ENCODE measurements at places on chromosomes 2 and 18.

DNA sequence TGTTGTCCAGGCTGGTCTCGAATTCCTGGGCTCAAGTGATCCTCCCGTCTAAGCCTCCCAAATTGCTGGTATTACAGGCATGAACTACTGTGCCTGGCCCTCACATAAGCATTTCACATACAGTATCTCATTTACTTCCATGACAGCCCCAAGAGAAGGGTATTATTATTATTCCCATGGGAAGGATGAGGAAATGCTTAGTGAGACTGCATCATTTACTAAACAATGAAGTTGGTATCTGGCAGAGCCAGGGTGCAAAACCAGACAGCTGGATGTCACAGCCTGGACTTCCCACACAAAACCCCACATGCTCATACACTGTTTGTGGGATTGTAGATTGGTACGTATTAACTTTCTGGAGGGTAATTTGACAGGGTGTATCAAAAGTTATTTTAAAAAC is 29.9 kb downstream of the DAPL1 start:
- DNase-seq, result peak; percentile 33

DNA sequence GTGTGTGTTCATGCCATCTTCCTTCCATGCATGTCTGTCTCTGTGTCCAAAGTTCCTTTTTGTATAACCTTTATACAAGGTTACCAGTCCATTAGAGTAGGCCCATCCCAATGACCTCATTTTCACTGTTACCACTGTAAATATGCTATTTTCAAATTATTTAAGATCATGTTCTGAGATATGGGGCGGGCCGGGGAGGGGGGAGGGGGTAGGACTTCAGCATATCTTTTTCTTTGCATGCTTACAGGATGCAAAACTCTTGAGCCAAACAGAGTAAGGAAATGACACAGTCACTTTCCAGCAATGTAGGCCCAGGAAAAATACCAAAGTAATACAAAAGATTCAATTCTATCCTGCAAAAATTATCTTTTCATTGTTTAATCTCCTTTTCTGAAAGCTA is 124.1 kb upstream of the HNRNPA3 start:
- no peak for DNase-seq

GRCh38 chr2:17798338-17798737 is 17.9 kb upstream of the MSGN1 start:
- DNase-seq, result no peak

- DNase-seq, result peak; percentile 19
Measured at GRCh38 chr2:24352664-24353063, 7.7 kb downstream of the ITSN2 start.

- DNase-seq, result no peak
Measured at GRCh38 chr2:164141271-164141670, 405.5 kb upstream of the FIGN start.

DNA sequence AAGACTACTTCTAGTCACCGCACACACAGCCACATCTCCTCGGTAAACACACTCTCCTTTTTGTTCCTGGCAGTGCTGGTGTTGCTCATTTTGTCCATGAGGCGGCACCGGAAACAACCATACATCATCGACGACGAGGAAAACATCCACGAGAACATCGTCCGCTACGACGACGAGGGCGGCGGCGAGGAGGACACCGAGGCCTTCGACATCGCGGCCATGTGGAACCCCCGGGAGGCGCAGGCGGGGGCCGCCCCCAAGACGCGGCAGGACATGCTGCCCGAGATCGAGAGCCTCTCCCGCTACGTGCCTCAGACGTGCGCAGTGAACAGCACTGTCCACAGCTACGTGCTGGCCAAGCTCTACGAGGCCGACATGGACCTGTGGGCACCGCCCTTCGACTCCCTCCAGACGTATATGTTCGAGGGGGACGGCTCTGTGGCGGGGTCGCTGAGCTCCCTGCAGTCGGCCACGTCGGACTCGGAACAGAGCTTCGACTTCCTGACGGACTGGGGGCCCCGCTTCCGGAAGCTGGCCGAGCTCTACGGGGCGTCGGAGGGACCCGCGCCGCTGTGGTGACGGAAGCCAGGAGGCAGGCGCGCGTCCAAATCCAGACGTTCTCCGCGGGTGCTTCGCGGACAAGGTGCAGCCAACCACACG is 221.0 kb downstream of the CDH20 start:
- no peak for DNase-seq

DNA sequence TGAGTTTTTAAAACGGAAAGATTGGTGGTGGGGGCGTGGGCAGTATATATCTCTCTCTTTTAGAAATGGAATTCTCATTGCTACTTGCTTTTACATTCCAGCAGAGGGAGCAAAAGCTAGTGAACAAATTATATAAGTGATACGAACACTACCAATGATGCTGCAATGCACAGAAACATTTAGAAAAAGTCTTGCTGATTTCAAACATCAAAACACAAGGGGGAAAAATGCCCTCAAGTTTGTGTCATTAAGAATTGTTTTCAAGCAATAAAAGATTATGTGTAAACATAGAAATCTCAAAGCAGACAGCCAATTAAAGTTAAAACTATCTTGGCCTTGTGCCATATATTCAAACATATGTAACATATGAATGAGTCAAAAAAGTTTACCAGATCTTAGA is 296.3 kb upstream of the KCNJ3 start:
- peak; percentile 15 for DNase-seq

DNA sequence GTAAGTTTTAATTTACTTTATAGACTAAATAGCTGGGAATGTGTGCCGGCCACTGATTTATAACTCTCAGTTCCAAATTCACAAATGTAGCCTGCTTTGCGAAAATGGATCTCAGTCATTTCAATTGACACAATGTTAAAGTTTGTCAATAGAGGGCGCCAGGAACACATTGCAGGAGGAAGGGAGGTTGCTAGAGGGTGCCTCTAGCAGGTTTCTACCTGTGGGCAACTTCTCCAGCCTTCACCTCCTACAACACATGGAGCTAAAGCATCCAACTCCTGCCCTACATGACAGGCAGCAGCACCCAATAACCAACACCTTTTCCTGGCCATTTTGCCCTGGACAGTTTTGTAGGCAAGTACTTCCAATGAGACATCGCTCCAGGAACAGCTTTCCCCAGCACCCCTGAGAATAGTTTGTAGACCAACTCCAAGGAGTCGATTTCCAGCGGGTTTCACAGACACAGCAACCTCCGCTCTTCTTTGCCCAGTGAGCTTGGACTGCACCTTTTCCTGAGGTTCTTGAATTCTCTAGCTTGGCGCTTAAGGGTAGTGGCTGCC is 784.8 kb upstream of the CDH2 start:
- DNase-seq, result peak; percentile 30

DNA sequence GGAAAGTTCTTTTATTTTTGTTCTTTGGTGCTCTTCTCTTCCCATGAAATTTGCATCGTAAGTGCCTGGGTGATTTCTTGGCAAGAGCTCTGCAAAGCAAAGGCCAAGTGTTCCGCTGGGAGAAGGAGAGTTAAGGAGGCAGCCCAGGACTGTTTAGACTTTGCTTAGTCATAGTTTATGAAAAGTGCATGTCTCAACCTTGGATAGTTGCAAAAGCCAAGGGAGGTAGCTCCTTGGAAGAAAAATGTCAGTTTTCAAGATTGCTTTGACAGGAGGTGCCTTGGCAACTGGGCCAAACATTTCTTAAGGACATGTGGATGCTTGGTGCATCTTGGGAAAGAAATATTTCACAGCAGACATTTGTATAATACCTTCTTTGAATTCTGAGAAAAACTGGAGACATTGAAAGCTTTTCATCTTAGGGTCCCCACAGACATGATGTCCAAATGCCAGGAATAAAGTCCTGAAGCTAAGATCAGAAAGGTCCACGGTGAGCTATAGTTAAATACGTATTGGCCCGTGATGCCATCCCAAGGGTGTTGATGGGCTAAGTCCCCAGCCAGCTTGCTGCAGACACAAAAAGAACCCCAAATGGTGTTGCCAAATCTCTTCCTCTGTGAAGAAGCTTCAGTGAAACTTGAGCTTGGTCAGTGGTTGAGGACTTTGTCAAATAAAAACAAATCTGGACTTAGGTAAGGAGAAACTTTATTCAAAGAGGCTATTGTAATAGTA is 96.3 kb upstream of the THUMPD2 start:
- DNase-seq, result peak; percentile 57

- no peak for DNase-seq
Measured at GRCh38 chr18:37900326-37900725, 334.7 kb upstream of the CELF4 start.

DNA sequence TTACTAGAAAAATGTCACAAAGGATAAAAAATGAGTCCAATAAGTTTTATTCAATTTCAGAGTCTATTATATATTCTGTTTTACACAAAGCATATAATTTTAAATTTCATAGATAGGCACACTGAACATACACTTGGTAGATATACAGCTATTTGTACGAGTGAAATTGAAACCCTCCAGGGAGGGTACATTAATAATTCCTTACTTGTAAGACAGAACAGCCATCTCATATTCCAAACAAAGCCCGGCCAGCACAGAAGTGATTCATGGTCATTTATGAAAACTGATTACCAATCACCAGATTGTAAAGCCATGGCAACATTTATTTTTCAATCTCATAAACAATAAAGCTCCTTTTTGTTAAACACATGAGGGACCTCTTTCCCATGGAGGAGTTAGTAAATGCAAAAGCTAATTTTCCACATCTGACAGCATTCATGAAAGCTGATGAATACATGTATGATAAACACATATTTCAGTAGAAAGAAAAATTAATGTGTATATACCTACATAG is 190.6 kb downstream of the TDRD15 start:
- no peak for DNase-seq

GRCh38 chr2:150076281-150076680 is 411.2 kb downstream of the RND3 start:
- DNase-seq, result no peak

DNA sequence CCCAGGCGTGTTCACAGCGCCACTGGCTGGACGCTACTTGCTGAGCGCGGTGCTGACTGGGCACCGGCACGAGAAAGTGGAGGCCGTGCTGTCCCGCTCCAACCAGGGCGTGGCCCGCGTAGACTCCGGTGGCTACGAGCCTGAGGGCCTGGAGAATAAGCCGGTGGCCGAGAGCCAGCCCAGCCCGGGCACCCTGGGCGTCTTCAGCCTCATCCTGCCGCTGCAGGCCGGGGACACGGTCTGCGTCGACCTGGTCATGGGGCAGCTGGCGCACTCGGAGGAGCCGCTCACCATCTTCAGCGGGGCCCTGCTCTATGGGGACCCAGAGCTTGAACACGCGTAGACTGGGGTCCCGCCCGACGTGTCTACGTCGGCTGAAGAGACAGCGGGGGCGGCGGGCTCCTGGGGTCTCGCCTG is 891 bp upstream of the KHK start:
- DNase-seq, result peak; percentile 78

DNA sequence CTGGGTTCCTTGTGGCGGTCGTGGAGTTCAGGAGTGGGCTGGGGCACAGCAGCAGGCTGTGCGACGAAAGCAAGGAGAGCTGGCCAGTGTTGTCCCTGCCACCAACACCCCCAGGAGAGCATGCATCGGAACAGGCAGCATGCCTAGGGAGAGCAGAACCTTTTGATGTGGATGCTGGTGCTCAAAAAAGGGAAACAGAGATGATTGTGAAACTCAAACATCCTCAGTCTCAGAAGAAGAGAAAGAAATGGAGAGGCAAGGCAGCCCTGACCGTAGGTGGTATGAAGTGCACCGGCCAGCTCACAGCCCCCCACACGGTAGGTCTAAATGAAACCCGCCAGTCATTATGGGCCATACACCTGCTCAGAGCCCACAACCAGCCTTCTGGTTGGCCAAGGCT is 253.4 kb downstream of the GBX2 start:
- no peak for DNase-seq

- no peak for DNase-seq
Measured at GRCh38 chr2:148063633-148064032, 42.7 kb downstream of the MBD5 start.
